ENCODE measurements at places on chromosomes 1 and 21.
A peak's percentile ranks its signal among the peaks of the same experiment; 100 is the strongest.

- peak; percentile 57 for DNase-seq
These were observed 622.3 kb downstream of the PTPRU start for GRCh38 chr1:29858646-29859045.

GRCh38 chr1:182587093-182587492 is 2.0 kb downstream of the RNASEL start:
- no peak for DNase-seq

- peak; percentile 93 for DNase-seq
These were observed at the start of gene THAP3 for GRCh38 chr1:6624710-6625583. Gene THAP3 (plus strand): TSS chr1:6624868. CDS start chr1:6625219, 351 bp downstream.

- DNase-seq: no peak
These were observed 39.1 kb downstream of the FBXO2 start for GRCh38 chr1:11615090-11615489.

DNA sequence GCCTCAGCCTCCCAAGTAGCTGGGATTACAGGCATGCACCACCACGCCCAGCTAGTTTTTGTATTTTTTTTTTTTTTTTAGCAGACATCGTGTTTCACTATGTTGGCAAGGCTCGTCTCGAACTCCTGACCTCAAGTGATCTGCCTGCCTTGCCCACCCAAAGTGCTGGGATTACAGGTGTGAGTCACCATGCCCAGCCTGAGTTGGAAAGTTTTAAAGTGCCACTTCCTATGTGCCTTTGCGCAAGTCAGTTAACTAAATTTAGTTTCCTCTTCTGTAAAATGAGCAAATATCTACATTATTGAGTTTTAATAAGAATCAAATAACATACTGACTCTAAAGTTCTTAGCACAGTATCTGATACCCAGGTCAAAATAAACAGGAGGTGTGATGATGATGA is 12.4 kb downstream of the SLC19A2 start:
- DNase-seq: no peak

DNA sequence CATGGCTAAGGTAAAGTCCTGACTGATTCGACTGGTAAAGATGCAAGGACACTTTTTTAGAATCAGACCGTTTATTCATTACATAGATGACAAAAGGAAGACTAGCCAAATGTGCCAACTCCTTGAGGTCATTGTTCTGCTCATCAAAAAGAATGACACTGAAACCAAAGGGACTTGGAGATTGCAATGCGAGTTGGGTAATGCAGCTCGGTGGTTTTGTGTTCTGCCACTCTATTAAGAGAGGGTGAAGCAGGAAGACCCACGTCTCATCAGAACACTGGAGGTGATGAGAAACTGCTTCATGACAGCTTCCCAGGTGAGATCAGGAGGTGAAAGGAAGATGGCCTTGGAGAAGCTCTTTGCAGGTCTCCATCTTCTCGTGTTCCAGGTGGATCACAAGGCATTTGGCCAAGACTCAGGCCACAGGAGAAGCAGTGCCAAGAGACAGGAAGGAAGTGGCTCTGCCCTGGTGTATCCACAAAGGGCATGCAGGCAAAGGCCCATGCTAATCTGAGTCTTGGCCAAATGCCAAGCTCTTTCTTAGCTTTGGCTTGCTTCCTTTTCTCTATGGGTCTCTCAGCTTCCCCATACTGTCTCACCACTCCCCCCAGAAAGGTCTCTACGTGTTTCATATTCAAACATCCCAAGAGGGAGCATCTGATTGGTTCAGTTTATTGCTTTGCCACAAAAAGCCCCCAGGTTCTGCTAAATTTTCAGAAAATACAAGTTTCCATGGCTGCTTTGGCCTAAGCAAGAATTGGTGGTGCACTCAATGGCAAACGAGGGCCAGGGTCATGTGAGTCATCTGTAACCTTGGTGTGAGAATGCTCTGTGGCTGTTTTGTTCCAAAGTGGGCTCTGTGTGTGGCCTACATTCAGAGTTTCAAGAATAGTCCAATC is 5.7 kb upstream of the CCT8 start:
- DNase-seq: peak; percentile 59

DNA sequence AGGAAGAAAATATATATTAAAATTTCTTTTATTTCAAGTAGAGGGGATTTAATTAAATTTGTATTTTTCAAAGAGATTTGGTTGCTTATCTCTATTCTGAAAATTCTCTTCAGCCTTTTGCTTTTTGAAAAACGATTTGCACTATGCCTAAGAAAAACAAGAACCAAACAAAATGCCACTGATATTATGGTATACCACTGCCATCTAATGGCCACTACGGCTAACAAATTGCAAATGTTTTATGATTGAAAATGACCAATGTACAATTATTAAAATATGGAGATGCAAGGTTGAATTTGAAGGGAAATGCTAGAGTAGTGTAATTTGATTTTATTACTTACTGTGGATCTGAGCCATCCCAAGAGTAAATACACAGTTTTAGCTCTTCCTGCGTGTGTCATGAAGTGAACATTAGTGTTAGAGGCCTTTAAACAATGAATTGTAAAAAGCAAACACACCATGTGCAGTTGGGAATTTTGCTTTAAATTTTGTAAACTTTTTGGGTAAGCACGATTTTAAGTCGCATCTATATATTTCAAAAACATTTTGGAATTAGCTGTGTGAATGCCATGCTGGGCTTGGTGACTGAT is 137.4 kb upstream of the USP25 start:
- peak; percentile 27 for DNase-seq

DNA sequence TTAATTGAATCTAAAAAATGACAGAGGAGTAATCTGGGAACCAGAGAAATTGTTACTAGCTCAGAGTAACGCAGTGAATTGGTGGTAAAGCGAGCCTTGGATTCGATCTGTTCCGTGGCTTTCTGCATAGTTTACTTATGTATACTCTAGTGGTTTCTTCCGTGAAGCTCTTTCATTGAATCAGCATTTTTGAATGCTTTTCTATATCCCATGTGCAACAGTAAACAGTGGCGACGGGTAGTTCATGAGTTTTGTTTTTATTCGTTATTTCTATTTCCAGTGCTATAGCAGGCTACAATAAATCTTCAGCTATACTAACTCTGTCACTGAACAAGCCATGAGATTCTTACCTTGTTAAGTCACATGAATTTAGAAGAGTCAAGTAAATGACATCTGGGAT is 14.5 kb upstream of the MAP3K7CL start:
- DNase-seq: no peak

- peak; percentile 59 for DNase-seq
These were observed 66.2 kb upstream of the RNPC3 start for GRCh38 chr1:103459346-103459745.

GRCh38 chr1:147812799-147813198 is 52.4 kb upstream of the GJA5 start:
- no peak for DNase-seq

DNA sequence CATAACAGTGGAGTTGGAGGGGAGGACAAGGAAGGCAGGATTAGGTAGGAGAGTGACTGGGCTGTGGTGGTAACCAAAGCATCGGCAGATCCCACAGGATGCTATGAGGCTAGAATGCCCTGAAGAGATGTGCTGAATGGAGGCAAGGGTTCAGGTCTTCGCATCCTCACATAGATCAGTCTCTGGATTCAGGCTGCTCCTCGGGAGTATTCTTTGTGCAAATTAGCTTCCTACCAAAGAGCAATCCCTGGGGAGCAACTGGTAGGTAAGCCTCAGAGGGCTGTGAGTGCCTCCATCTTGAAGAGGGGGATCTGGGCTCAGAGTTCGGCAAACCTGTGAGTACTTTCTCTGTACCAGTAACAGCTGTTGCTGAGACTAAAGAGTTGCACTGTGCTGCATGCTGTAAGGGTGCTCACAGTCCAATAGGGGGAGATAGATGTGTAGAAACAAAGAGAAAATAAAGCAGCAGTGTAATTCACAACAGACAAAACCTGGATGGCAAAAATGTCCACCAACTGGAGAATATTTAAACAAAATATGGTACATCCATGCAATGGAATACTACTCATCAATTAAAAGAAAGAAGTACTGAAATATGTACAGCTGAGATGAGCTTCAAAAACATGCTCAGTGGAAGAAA is 322.4 kb upstream of the DEPDC1 start:
- no peak for DNase-seq

- no peak for DNase-seq
These were observed 86.5 kb downstream of the PSMG1 start for GRCh38 chr21:39096754-39097153.

DNA sequence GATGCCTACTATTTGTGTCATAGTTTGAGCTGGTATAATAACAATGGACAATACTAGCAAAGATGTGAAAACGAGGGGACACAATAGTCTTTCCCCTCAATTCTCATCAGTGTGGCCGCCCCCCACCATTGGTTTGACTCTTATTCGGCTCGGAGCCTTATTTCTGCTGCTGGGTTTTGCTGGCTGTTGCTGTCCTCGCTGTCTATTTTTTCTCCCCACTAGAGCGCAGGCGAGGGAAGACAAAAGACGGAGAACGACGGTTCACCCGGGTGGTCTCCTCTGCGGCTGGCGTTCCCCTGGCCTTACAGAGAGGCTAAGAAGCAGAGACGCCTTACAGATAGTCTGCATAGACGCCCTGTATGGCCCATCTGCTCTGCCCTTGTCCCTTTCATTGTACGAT is 19.4 kb downstream of the CLIC6 start:
- DNase-seq: peak; percentile 26

GRCh38 chr1:85093644-85094043 is 45.3 kb upstream of the MCOLN3 start:
- DNase-seq: no peak

DNA sequence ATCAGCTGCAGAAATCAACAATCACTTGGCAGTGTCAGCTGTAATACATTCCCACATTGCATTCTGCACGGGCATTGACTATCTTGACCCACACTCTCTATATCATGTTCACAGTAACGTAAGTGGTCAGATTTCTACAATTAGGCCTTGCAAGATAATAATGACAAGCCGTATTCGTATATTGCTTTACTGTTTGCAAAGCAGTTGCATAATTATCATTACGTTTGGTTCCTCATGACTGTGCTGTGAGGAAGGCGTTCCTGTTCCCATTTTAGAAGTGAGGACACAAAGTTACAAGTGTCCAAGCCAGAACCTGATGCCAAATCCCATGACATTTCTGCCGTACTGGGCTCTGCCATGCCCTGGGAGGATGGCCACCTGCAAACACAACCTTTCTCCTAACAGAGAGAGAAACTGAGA is 53.5 kb upstream of the TARBP1 start:
- no peak for DNase-seq

GRCh38 chr1:42424201-42424600 is 31.6 kb downstream of the ZMYND12 start:
- no peak for DNase-seq

DNA sequence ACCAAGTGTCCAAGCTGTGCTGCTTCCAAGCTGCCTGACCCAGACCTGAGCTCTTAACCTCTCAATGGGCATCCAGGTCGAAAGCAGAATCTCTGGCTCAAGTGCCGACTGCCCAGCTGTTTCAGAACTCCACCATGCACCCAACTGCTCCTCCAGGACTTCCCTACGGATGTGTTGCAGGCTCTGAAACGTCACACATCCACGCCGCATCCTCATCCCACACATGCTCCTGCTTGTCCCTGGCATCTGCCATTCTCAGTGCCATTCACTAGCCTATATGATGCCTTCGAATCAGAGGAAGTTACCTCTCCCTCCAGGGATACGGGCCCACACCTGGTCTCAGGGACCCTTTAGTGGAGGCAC is 11.2 kb downstream of the PDZK1IP1 start:
- DNase-seq: no peak

DNA sequence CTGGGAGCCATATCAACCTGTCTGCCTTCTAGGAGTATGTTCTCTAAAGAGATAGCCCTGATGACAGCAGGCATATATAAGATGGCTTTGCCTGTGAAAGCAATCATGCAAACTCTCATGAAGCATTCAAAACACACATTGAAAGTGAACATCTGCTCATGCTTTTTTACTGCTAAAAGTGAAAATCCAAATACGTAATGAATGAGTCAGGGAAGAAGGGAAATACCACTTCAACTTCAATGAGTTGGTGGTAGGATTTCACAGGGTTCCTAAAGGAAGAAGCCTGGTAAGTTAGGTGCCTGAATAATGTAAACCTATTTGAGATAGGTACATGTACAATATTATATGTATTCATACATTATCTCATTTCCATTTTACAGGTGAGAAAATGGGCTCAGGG is 50.5 kb upstream of the SLFNL1 start:
- peak; percentile 2 for DNase-seq

DNA sequence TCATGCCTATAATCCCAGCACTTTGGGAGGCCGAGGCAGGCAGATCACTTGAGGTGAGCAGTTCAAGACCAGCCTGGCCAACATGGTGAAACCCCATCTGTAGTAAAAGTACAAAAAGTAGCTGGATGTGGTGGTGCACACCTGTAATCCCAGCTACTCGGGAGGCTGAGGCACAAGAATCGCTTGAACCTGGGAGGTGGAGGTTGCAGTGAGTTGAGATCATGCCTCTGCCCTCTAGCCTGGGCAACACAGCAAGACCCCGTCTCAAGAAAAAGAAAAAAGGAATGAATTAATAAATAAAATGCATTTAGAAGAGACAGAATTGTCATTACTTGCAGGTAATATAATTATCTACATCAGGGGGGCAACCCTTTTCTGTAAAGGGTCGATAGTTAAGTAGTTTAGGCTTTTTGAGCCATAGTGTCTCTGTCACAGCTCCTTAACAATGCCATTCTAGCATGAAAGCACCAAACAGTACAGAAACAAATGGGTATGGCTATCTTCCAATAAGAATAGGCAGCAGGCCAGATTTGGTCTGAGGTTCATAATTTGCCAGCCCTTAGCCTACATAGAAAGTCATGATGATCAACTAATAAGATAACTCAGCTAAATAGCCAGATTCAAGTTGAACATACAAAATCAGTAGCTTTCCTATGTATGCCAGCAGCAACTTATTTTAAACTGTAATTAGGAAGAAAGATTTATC is 56.8 kb downstream of the RPRD2 start:
- DNase-seq: peak; percentile 15

DNA sequence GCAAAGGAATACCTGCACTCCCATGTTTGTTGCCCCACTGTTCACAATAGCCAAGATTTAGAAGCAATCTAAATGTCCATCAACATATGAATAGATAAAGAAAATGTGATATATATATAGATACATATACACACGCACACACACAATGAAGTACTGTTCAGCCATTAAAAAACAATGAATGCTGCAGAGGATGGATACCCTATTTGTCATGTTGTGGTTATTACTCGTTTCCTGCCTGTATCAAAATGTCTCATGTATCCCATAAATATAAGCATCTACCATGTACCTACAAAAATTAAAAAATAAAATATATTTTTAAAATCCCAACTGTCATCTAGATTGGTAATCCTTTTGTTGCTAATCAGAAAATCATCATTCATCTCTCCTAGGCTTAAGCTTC is 634.8 kb upstream of the ADGRL2 start:
- DNase-seq: no peak

- DNase-seq: no peak
These were observed 5.8 kb upstream of the PEAR1 start for GRCh38 chr1:156887734-156888133.

DNA sequence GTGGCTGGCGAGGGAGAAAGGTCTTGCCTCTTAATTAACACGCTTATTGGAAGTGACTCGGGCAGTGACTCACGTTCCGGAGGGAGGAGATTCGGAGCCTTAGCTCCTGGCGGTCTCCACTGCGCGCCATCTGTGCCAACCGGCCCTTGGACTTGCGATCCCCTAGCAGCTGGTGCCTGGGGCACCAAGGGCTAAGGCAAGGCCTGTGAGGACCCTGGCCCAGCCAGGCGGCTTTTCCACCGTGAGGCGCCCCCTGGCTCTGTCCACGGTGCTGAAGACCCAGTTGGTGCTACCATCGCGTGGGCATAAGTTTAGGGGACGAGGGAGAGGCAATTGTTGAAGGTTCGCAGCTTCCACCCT is 1.3 kb upstream of the SYT6 start:
- peak; percentile 5 for DNase-seq

- DNase-seq: no peak
These were observed 207.1 kb downstream of the NFIA start for GRCh38 chr1:61289232-61290098.

Measured in RPMI7951 (cell line).